ENCODE measurements at places on chromosomes 1 and 21.
A peak's percentile ranks its signal among the peaks of the same experiment; 100 is the strongest.

DNA sequence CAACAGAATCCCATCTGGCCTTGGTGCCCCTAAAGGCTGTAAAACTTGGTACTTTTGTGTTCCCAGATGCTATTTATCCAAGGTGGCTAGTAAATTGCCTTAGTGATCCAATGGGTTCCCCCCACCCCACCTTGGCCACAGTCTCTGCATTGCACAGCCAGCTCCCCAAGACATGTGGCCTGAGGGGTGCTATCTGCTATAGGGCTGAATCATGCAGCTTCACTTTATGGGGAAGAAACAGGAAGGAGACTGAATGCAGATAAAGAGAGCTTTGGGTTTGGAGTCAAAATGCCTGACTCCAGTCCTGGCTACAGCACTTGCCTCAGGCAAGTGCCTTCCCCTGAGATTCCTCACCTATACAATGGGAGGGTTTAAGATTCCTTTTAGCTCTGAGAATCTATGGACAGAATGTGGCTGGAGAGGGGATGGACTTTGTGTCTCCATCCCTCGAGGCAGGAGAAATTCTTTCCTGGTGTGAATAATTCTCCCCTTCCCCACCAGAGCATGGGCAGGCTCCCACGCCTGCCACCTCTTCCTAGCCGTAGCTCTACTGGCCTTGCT, 6.5 kb downstream of the RHEX start:
- no peak for DNase-seq

- DNase-seq: no peak
Observed at GRCh38 chr1:89652373-89652772, 19.5 kb downstream of the LRRC8C start.

- no peak for DNase-seq
Observed at GRCh38 chr1:68558321-68559026, 61.6 kb upstream of the DEPDC1 start.

- no peak for DNase-seq
Observed at GRCh38 chr1:155858800-155859233, 550 bp upstream of the SYT11 start.

GRCh38 chr1:7885513-7886404, 32.9 kb upstream of the UTS2 start:
- DNase-seq: no peak

- DNase-seq: no peak
Observed at GRCh38 chr1:78334952-78335351, 155.8 kb upstream of the PTGFR start.

GRCh38 chr1:235887676-235888075, 21.0 kb upstream of the LYST start:
- DNase-seq: no peak

GRCh38 chr1:234836045-234836681, 226.2 kb upstream of the IRF2BP2 start:
- DNase-seq: peak; percentile 65

DNA sequence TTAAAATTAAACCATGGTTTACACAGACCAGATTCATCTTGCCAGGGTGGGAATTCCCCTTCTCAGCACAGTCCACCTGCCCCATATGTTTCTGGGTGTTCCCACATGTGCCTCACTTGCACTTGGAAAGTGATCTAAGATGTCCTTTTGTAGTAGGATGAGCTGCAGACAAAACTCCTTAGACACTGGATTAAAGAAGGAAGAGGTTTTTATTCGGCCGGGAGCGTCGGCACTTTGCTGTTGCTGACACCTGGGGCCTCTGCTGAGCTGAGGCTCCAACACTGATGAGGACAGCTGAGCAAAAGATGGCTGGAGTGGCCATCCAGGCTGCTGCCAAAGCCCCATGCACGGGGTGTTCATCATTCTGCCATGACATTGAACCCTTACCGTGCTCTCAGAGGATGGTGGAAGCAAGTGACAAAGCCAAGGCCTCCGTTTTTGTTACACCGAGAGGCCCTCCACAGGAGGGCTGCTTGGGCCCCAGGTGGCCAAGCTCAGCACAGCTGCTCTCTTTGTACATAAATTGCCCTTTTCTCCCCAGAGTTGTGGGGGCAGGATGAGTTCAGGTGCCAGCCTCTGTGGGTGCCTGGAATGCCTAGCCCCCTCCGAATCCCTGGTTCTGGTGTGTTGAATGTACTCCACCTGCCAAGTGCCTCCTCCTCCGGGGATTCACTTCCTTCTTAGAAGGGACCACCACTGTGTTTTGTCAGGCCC, 7.3 kb upstream of the ACOT11 start:
- DNase-seq: no peak

Measured in hippocampal formation (tissue), 2 donors.